Stromal cell of bone marrow (primary cell): ENCODE measurements at places on chromosomes 7 and 10.

GRCh38 chr10:105104297-105104696 is 463.2 kb downstream of the SORCS3 start:
- no peak for DNase-seq

DNA sequence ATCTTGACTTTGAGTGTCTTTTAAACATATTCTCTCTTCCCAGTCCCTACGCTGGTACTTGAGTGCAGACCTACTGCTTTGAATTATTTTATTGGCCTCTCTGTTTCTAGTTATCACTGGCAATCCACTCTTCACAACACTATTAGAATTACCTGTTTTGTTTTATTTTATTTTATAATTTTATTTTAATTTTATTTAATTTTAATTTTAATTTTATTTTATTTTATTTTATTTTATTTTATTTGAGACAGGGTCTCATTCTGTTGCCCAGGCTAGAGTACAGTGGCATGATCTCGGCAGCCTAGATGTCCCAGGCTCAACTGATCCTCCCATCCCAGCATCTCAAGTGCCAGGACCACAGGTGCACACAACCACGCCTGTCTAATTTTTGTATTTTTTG is 6.8 kb downstream of the STK17A start:
- DNase-seq: no peak

- DNase-seq: no peak
Measured at GRCh38 chr10:119657725-119658124, 6.5 kb downstream of the BAG3 start.

DNA sequence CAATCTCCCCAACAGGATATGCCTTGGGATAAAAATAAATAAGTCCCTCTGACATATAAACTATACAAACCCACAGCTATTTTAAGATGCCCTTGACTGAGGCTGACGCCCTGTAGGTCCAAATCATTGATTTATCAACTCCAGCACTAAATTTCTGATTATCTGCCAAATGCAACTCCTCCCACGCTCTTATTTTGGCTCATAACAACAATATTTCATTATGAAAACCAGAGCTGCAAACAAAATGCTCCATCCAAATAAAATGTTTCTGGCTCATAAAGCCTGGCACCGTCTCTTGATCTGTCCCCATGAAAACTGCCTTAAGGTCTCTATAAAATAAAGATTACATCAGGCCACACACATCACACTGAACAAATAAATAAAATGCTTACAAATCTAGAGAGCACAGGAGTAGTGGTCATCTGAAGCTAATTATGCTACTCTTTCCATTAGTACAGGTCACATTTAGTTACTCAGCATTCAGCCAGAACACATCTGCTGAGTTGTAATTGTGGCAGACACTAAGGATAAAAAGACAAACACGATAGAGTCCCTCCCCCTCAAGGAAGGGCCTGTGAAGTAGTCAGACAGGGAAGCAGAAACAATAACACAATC is 28.8 kb downstream of the CACUL1 start:
- peak; percentile 14 for DNase-seq

DNA sequence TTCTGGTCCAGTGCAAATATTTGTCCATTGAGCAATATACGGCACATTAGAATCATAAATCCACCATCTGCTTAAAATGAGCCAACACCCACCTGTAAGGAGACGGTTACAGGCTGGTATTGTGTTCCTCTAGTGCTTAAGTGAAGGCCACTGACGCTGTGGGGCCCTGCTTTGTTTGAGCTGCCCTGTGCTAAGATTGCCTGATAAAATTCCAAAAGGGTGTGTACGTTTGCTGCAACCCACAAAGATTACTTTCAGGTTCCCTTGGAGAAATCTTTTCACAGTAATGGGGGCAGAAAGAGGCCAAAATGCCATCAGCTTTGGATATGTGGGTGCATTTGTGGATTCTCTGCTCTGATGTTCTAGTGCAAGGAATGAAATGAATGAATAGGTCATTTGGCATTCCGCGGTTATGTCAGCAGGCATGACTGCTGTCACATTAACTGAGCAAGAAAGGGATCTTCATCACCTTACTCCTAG is 34.4 kb downstream of the AGR3 start:
- no peak for DNase-seq

- DNase-seq: no peak
Measured at GRCh38 chr10:124008681-124009080, 84.7 kb downstream of the CHST15 start.

GRCh38 chr7:79610313-79610712 is 156.8 kb upstream of the MAGI2 start:
- DNase-seq: peak; percentile 31

- no peak for DNase-seq
Measured at GRCh38 chr7:23710000-23710399, at the start of gene STK31. TSS of gene STK31 (plus strand) at chr7:23710219. CDS start at chr7:23710286, 67 bp downstream.

- no peak for DNase-seq
Measured at GRCh38 chr10:80487791-80488538, 33.9 kb downstream of the TSPAN14 start.

- no peak for DNase-seq
Measured at GRCh38 chr10:12269056-12269455, 73.1 kb downstream of the CDC123 start.

- DNase-seq: peak; percentile 62
Measured at GRCh38 chr7:111756687-111757178, 194.4 kb upstream of the IMMP2L start.

DNA sequence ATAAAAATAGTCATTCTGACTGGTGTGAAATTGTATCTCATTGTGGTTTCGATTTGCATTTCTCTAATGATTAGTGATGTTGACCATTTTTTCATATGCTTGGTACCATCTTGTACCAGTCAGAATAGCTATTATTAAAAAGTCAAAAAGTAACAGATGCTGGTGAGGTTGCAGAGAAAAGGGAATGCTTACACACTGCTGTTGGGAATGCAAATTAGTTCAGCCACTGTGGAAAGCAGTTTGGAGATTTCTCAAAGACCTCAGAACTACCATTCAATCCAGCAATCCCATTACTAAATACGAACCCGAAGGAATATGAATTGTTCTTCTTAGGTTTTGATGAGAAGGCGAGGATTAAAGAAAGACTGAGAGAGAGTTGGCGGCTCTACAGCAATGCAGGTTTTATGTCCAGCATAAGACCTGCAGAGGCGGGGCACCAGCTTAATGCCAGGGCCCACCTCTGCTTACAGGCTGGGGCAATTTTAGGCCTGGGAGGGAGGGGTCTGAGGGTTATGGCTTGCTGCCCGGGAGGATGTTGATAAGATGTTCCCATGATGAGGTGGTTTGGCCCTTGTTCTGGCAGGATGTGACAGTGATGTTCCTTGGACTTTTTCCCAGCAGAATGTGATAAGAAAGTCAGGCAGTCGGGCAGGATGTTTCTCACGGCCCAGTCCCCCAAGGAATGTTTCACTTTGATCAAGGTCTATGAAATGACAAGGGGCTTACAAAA is 74.4 kb downstream of the MEST start:
- DNase-seq: no peak

GRCh38 chr7:106099539-106099938 is 12.6 kb downstream of the SYPL1 start:
- no peak for DNase-seq

GRCh38 chr10:132365102-132365501 is 31.9 kb upstream of the PWWP2B start:
- no peak for DNase-seq

- DNase-seq: no peak
Measured at GRCh38 chr7:25619963-25620799, 391.9 kb upstream of the NPVF start.

- DNase-seq: peak; percentile 53
Measured at GRCh38 chr10:93199191-93199751, 125.6 kb downstream of the CYP26A1 start.

- DNase-seq: no peak
Measured at GRCh38 chr10:30828164-30828563, 198.6 kb upstream of the LYZL2 start.

DNA sequence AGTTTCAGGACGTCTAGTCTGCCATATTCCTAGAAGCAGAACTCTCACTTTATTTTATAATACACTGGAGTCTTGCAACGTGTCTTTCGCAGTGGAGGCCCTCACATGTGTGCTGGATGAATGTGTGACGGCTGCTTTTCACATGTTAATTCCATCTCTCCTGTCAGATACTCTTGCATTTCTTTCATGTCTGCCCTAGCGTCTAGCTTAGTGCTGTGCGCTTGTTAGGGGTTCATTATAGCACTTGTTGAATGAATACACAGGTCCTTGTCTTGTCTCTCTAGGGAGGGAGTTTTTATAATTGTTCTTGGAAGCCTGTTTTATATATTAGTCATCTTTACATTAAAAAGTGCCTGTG is 94.4 kb downstream of the MAP3K8 start:
- DNase-seq: no peak

- no peak for DNase-seq
Measured at GRCh38 chr10:74081941-74082718, 68.5 kb downstream of the AP3M1 start.

- no peak for DNase-seq
Measured at GRCh38 chr10:127449490-127449889, 99.6 kb upstream of the NPS start.

DNA sequence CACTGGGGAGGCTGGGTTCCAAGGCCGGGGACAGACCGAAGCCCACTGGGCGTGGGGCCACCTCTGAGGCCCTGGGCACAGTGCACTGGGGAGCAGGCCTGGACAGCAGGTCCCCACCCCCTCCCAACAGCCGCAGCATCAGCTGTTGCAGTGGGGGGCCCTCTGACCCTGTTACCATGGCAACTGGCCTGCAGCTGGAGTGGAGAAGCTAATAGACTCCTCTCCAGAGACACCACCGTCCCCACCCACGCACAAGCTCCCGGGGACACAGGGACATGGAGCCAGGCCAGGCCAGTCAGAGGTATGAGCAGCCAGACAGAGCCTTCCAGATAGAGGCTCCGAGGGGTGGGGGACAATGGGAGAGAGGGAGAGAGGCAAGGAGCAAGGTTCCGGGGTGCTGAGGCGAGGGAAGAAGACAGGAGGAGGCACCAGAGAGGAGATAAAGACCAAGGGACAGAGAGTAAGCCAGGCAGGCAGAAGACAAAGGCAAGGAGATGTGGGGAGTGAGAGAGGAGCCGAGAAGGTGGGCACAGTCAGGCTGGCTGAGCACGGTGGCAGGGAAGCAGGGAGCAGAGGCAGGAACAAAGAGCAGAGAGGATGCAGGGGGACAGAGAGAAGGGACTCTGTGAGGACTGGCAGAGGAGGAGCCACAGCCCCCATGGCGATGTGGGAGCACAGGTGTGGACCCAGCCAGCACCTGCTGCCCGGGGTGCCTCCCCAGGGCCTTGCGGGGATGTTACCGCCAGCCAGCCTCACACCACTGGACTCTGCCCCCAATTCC is 6.7 kb downstream of the KCNH2 start:
- DNase-seq: no peak

DNA sequence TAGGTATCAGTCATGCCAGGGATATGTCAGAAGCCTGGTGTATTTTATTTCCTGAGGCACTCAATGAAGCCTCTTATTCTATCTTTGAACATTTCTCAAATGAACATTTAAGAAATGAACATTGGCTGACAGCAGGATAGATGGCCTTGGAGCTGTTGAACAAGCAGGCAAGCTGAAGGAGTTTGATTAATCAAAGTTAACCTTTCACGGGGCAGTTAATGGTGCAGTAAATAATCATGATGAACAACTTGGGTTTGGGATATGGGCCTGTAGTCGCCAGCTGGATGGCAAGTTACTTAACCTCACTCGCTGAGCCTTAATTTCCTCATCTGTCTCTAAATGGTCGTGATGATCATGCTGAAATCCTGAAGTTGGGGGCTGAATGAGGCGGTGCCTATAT is 333.0 kb downstream of the SFMBT2 start:
- no peak for DNase-seq

DNA sequence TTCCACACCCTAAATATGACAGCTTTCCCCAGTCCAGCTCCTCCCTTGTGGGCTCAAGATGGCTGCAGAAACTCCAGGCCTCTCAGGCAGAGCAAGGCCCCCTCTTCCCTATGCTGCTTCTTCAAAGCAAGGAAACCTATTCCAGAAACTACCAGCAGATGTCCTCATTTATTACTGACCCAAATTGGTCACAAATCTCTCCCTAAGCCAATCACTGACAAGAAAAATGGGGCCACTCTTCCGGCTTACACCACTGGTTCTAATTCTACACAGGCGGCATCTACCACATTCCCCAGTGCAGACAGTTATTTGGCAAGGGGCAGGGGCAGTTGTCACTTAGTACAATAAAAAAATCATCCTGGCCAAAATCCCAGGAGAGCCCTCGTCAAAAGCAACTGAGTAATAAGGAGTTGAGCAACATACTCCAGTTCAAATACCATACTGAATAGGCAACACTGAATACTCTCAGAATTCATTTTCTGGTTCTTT is 150.4 kb downstream of the SFMBT2 start:
- peak; percentile 44 for DNase-seq

GRCh38 chr7:123798532-123799188 is 46.3 kb upstream of the HYAL4 start:
- DNase-seq: no peak

DNA sequence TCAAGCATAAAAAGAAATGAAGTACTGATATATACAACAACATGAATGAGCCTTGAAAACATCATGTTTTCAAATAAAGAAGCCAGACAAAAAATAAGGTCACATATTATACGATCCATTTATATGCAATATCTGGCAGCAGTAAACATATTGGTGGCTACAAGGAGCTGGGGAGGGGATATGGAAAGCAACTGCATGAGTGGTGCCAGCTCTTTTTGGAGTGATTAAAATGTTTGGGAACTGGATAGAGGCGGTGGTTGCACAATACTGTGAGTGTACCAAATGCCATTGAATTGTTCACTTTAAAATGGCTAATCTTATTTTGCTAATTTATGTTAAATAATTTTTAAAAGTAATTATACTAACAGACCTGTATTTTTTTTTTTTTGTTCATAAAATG is 481.7 kb downstream of the PCDH15 start:
- no peak for DNase-seq

DNA sequence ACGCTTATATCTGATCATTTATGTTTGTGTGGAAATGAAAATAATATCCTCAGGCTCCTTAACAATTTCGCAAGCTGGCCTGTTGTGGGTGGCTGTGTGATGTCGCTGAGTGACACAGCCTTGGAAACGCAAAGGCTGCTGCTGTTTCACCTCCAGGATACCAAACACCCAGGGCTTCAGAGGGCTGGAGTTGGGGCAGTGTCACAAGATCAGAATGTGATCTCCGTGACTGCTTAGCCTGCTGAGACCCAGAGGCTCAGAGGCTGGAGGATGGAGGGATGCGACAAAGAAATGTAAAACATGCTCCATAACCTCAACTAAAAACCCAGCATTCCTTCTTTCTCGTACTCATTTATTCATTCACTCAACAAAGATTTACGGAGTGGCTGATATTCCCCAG is 37.2 kb upstream of the BMPER start:
- peak; percentile 61 for DNase-seq
